ENCODE measurements at places on chromosomes 1 and 21.

DNA sequence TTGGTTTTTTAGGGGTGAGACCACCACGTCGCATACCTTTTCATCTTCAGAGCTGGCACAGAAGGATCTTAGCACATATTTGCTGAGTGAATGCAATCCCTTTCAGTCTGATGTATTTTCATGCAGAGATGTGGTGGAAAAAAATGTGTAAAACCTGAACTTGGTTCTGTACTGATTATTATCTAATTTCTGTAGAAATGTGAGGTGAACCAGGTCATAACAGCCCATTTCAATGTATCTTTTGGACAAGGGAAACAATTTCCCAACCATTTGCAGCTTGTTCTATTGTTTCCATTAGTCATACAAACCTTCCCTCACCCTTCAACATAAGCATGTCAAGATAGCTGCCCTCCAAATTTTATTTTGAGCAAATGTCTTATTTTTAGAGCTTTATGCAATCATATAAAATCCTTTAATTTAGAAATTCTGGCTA lies 46.8 kb upstream of the RUNX1 start:
- no peak for DNase-seq

GRCh38 chr1:33762109-33762830 lies 101.6 kb upstream of the HMGB4 start:
- DNase-seq: peak; percentile 34

GRCh38 chr1:235640580-235640979 lies 9.0 kb downstream of the GNG4 start:
- DNase-seq: no peak

DNA sequence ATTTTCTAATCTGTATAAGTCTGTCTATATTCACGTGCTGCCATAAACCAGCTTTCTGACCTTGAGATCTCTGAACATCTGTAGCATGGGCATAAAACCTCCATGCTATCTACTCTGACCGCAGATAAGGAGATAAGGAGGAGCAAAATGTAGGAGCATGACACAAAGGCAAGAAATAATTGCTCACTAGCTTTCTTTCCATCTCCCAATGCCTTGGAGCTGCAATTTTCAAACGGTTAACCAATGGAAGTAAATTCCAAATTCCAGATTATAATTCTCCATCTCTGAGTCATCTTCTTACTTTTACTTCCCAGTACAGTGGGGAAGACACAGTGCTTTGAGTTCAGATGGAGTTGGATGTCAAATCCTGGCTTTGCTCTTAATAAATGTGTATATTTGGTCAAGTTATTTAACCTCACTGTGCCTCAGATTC lies 41.6 kb downstream of the CD58 start:
- DNase-seq: no peak

GRCh38 chr21:39938086-39938625 lies 70.9 kb downstream of the PCP4 start:
- DNase-seq: no peak

GRCh38 chr1:179021873-179022272 lies 3.8 kb upstream of the FAM20B start:
- DNase-seq: no peak

GRCh38 chr1:108503062-108503733 lies 53.1 kb downstream of the NBPF6 start:
- DNase-seq: no peak

GRCh38 chr1:226658546-226659125 lies 80.4 kb downstream of the ITPKB start:
- DNase-seq: no peak

GRCh38 chr1:71377886-71378285 lies 297.1 kb upstream of the ZRANB2 start:
- DNase-seq: no peak

DNA sequence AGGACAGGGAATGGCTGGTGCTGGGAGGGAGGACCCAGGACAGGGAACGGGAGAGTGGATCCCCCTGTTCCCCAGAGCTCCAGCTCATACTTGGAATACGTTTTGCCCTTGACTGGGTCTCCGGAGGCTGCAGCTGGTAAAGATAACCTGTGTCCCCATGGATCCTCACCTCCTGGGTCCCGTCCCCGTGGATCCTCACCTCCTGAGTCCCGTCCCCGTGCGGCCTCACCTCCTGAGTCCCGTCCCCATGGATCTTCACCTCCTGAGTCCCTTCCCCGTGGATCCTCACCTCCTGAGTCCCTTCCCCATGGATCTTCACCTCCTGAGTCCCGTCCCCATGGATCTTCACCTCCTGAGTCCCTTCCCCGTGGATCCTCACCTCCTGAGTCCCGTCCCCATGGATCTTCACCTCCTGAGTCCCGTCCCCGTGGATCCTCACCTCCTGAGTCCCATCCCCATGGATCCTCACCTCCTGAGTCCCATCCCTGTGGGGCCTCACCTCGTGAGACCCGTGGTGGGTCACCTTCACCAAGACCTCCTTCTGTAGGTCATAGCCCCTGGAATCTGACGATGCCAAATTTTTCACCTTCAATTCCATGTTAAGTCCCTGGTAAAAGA lies 61.4 kb downstream of the SCCPDH start:
- DNase-seq: peak; percentile 65

DNA sequence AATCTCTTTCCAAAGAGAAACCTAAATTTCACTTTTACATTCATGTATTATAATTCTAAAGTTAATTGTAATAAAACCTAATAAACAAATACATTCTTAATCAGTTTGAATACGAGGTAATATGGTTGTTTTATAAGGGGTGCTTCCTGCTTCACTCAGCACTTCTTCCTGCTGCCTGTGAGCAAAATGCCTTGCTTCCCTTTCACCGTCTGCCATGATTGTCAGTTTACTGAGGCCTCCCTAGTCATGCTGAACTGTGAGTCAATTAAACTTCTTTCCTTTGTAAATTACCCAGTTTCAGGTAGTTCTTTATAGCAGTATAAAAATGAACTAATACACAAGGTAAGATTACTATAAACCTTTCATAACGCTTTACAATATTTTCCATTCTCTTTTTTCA lies 491.1 kb upstream of the LRRC7 start:
- no peak for DNase-seq

GRCh38 chr1:97334454-97334853 lies 586.4 kb downstream of the DPYD start:
- no peak for DNase-seq

DNA sequence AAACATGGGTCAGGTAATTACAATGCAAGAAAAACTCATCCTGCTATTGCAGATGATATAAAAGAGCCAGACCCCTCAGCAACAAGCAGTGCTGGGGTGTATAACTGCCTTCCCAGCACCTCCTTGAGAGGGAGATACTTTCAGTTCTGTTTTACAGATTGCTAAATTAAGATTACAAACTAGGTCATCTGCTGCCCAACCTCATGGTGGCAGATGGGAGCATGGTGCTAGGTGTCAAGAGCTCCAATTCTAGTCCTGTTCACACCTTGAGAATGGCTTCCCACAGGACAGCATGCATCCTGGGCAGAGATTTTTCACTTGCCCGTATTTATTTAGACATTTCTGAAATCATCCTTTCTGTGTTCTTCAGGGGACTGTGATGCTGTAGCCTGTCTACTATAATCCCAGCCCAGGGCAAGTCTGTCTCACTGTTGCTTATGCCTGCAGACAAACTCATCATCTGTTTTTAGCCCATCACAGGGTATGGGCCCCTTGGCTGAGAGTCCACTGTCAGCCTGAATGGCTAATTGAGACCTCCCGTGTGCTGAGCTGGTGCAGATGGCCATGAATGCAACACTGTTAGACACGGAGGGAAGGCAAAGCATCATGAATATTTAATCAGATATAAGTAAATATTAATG lies 40.2 kb upstream of the PBX1 start:
- no peak for DNase-seq

- DNase-seq: no peak
Measured at GRCh38 chr1:143625886-143626285, 345.9 kb downstream of the FAM72C start.

DNA sequence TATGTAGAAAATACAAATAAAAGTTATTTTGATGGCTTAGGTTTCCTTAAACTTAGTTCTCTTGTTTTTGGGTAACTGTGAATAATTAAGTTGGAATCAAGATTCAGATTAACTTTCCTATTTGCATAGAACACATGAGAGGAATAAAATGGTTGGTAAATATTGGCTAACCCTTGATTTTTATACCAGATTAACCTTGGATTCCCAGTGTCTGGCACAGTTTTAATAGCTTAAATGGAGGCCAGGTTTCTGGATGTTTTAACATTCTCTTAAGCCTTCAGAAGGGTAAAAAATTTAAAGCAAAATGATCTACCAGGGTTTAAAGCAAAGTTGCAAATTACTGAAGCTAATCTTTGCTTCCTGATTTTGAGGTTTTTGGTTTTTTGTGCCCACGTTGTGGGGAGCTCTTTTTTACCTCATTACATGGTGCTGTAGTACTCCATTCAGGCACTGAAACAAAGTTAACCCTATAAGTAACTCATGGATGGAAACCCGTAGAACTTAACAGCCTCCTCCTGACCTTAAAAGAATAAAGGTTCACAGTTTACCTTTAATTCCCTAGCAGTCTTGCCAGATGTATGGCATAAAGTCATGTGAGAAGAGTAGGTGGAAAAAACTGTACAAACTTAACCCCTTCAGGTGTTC lies 8.4 kb upstream of the SPATA1 start:
- DNase-seq: no peak

GRCh38 chr1:181100015-181100905 lies 11.8 kb downstream of the IER5 start:
- no peak for DNase-seq

DNA sequence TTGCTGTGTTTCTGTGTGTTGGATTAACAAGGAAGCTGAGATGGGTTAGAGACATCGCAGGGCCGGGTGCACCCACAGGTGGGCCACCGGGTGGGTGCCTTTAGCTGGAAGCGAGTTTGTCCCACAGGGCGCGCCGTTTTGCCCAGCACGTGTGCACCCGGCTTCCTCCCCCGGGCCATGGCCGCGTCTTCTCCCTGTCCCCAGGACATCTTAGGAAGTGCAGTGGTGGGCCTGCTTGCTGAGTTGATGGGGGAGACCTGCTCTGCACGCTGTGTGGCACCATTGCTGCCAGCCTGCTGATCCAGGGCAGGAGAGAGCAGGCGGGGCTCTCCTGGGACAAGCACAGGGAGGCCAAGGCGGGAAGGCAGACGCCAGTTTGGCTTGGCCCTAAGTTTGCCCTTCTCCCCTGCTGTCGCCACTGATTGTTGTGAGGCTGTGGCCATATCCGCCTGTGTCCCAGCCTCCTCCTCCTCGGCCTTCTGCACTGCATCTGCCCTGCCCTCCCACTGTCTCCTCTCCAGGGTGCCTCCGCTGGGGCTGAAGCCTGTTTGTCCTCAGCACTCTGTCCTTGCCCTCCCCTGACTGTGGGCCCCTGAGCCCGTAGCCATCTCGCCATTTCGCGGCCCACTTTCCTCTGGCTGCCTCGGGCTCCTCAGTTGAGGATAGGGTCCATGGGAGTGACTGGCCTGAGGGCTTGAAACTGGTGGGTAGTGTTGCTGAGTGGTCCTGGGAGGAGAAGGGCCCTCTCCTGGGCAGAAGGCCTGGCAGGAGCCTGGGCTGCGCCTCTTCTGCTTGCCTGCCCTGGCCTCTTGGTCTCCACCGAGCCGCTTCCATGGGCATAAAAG lies 47.6 kb downstream of the PKNOX1 start:
- no peak for DNase-seq

- DNase-seq: no peak
Measured at GRCh38 chr1:225879521-225880221, 2.5 kb downstream of the TMEM63A start.

GRCh38 chr21:45528981-45529784 lies 13.1 kb downstream of the SLC19A1 start:
- peak; percentile 54 for DNase-seq

DNA sequence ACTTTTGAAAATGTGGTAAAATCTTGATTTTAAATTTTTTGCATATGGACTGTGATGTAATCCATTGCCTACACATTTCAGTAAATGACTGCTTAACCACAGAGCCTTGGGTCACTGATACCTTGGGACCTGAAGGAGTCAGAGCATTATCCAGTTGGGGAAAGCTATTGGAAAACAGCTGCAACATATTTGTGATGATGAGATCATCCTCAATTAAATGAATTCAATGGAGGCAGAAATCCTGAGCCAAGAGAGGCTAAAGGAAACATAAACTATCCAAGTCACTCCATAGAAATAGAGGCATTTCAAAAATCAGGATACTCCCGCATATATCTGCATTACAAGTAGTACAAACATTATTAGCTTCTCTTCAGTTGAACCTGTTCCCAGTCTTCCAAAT lies 99.8 kb upstream of the PRMT6 start:
- DNase-seq: no peak

DNA sequence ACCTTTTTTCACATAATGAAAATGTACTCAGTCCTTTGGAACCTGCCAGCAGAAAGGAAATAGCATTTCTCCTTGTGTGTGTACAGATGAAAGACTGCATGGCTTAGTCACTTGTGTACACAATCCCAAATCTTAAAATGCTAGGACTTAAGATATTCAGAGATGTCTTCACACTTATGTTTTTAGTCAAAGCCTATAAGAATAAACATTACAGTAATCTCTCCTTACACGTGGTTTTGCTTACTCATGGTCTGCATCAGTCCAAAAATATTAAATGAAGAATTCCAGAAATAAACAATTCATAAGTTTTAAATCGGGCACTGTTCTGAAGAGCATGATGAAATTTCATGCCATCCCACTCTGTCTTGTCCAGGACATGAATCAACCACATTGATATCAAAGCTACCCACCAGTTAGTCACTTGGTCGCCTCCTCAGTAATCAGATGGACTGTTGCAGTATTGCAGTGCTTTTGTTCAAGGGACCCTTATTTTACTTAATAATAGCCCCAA lies 75.7 kb upstream of the RRP15 start:
- DNase-seq: no peak

Data from tibial artery (tissue), 4 donors.